NCI-H510A (cell line): ENCODE measurements at places on chromosomes 3 and 15.

DNA sequence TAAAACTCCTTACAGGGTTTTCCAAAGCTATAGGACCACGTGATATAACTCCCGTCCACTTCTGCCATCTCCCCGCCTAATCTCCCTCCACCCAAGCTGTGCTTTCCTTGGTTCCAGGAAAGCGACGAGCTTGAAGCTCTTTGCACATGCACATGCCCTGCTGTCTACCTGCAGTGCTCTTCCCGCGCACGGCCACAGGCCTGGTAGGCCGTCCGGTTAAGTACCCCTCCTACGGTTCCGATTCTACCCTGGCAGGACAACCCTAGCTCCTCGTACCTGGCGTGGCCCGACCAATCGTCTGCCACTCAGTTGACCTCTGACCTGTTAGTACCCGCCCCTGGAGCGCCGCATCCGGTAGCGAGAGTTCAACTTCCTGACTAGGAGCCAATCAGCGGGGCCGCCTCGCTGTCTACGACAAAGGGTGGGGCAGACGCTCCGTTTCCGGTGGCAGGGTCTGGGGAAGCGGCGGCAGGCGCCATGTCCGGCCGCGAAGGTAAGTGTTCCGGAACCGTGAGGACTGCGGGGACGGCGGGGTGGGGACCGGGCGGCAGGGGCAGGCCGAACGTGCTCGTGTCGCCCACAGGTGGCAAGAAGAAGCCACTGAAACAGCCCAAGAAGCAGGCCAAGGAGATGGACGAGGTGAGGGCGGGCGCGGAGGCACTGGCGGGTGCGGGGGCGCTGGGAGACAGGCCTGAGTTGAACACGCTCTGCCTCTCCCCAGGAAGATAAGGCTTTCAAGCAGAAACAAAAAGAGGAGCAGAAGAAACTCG lies at the start of the genes CCDC51 and TMA7:
CCDC51 (minus strand) TSS at position 300 of the 770 bp plus-strand sequence. CDS start 4,991 bp downstream, outside the sequence.
TMA7 (plus strand) TSS at position 438 of the 770 bp plus-strand sequence; CDS start at position 478, 40 bp downstream.
- peak; percentile 94 for DNase-seq

DNA sequence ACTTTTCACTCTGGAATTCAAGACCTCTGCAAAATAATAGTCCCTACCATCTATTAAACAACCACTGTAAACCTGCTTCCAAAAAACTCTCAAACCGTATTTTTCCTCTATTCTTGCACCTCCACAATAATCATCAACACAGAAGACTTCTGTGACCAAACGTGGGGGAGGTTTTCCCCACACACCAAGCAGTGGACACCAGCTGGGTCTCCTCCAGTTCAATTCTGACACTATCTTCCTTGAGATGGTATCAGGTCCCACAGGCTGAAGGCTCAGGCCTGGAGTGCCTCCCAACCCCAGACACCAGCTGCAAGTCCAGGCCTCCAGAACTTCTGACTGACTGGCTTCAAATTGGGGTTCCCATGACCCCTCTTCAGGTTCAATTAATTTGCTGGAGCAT lies 89.6 kb upstream of the RAP2B start:
- DNase-seq: no peak

- no peak for DNase-seq
Observed at GRCh38 chr15:79432345-79433275, 474 bp downstream of the MINAR1 start.

- no peak for DNase-seq
Observed at GRCh38 chr3:129051871-129052340, 8.7 kb upstream of the GP9 start.

DNA sequence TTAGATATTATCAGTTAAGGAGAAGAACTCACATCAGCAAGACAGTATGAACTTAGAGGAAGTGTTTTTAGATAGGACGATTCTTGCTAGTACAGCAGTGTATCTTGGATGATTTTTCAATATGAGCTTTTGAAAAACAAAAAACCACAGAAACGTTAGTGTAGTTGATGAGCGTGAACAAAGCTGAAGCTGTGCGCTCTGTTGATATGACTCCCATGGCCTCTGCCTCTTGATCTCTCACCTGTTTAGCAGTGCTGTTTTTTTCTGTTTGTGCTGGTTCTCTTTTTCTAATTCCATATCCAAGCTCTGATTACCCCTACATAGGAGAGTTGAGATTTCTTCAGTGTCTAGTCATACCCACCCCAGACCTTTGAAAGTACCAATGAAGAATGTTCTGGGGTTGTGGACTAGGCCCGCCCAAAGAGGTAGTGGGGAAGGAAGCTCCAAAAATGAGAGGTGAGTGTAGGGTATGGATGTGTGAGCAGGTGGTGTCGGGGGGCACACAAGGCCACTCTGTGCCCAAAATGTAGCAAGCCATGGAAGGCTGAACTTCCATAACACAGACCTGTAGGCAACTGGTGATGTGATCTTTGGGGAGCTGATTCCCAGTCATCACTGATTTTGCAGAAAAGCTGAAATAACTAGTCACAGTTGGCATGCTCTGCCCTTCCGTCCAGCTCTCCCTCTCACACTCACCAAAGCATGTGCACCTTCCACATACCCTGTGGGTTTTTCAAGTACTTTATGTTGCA lies 20.0 kb upstream of the CMTM7 start:
- DNase-seq: no peak

- no peak for DNase-seq
Observed at GRCh38 chr3:107555359-107555758, 32.6 kb downstream of the BBX start.

DNA sequence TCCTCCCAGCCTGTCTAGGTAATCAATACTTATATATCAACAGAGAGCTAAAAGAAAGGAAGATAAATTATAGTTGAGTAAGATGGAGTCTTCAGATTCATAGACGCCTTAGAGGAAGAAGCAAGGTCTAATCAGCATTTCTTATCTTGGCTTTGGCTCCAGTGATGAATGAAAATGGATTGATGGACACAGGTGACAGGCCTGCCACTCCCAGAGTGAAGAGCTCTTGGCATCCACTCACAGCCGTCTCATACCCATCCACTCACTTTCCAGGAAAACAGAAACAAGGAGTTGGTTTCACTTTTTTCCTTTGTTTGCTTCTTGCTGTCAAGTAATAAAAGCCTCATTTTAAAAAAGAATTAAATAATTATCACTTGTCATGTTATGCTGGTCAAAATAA lies 168.2 kb downstream of the MFSD1 start:
- no peak for DNase-seq

GRCh38 chr15:74893627-74894026 lies 3.8 kb downstream of the MPI start:
- DNase-seq: no peak

DNA sequence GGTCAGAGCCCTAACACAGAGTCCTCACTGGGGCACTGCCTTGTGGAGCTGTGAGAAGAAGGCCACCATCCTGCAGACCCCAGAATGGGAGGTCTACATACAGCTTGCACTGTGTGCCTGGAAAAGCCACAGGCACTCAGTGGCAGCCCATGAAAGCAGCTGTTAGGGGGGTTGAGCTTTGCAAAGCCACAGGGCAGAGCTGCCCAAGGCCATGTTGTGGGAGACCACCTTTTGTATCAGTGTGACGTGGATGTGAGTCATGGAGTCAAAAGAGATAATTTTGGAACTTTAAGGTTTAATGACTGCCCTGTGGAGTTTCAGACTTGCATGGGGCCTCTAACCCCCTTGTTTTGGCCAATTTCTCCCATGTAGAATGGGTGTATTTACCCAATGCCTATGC lies 52.9 kb upstream of the TPRG1 start:
- DNase-seq: no peak

GRCh38 chr15:40241269-40242212 lies 2.7 kb downstream of the PAK6 start:
- no peak for DNase-seq

- no peak for DNase-seq
Observed at GRCh38 chr3:29537889-29538609, 257.2 kb downstream of the RBMS3 start.

DNA sequence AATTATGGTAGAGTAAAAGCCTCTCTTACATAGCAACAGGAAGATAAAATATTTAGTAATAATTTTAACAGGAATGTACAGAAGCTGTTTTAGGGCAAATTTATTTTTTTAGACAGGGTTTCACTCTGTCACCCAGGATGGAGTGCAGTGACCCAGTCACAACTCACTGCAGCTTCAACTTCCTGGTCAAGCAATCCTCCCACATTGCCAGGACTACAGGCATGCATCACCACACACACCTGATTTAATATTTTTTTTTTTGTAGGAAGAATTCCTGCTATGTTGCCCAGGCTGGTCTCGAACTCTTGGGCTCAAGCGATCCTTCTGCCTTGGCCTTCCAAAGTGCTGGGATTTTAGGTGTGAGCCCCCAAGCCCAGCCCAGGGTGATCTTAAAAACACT lies 61.1 kb downstream of the PCCB start:
- DNase-seq: no peak

DNA sequence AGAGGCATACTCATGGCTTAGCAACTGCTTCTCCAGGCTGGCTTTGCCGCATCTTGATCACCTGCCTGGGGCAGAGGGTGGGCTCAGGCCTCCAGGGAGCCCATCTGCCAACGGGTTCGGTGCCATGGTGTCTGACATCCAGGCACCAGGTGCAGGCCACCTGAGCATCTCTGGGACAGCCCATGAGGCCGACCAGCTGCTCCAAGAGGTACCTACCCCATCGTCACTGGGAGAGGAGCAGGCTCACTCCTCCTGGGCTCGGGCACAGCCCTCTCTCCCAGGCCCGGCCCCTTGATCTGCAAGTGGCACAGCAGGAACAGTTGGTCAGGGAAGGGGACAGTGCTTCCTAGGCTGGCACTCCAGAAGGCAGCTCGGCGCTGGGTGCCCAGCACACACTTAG lies 21.9 kb downstream of the TPRA1 start:
- no peak for DNase-seq

- DNase-seq: no peak
Observed at GRCh38 chr3:15667484-15667883, 65.9 kb downstream of the BTD start.

GRCh38 chr15:61157933-61158332 lies 71.2 kb downstream of the RORA start:
- no peak for DNase-seq

GRCh38 chr3:40847551-40847992 lies 322.8 kb downstream of the ZNF621 start:
- DNase-seq: no peak

GRCh38 chr15:60713119-60714084 lies 234.5 kb upstream of the ICE2 start:
- DNase-seq: no peak

- DNase-seq: peak; percentile 38
Observed at GRCh38 chr15:75843678-75844581, 683 bp downstream of the UBE2Q2 start.

DNA sequence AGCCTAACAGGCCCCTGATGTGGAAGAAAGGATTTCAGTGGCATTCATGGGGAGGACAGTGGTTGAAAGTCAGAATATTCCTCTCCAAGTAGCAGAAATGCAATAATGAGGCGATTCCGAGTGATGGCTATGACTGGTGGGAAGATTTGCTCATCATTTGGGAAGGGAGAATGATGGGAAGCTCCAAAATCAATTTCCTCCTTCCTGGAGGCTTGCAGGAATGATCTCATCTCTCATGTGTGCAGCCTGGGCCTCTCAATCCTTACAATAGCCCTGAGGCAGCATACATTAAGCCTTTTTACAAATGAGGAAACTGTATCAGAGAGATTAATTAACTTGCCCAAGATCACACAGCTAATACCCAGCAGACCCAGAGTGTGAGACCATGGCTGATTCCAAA lies 58.7 kb downstream of the BOC start:
- DNase-seq: no peak

DNA sequence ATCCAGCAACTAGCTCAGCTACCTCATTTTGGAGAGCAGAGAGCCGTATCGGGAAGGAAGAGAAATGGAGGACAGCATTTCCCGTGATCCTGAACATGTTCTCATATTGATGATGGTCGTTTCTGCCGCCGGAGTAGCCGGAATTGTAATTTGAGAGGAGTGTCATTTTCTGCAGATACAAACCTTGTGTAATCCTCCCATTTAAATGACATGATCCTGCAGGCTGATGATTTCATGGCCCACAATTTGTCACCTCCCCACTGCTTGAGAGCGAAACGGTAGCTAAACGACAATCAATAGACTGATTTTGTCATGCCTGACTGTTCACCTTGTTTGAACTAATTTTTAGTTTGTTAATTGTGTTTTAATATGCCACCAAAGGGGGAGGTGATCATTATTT lies 126.5 kb upstream of the CNTN6 start:
- DNase-seq: no peak

DNA sequence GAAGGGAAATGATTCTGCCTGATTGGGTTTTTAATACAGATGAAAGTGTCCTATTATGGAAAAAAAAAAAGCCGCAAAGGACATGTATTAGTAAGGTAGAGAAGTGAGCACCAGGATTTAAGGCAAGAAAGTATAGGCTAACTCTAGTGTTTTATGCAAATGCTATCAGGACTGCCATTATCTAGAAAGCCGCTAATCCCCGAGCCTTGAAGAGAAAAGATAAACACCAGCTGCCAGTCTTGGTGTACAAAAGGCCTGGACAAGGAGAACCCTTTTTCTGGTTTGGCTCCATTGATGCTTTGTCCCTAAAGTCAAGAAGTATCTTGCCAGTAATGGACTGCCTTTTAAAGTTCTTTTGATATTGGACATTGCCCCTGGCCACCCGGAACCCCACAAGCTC lies 8.6 kb upstream of the TRIM59 start:
- DNase-seq: no peak

DNA sequence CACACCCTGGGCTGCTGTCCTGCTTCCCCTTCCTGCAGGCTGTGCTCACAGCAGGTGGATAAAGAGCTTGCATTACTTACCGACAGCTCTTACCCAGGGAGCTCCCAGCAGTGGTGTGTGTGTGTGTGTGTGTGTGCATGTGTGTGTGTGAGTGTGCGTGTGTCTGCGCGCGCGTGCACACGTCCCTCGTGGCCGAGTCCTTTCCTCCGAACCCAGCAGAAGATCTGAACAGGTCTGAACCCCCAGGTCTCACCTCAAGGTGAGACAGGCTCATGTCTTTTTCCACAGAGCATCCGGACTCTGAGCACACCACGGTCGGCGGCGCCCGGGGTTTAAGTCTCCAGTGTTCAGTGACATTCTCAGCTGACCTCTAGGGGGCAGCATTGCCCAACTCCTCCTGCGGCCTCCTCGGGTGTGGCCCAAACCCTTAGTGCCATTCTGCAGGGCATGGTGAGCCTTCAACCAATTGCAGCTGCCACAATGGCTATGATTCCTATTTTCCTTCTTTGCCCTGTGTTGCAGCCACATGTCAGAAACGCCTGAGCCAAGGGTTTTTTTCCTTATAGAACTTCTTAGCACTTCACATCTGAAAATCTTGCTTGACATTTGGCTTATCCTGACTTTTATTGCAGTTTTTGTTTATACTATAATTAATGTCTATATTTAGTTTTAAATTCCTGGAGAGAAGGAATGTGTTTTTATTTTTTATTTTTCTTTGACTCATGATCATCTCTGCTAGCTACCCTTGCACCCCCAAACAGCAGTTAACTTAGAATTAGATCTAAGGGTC lies 64.1 kb upstream of the KLHL25 start:
- no peak for DNase-seq

- no peak for DNase-seq
Observed at GRCh38 chr3:45362161-45362560, 26.2 kb upstream of the LARS2 start.

DNA sequence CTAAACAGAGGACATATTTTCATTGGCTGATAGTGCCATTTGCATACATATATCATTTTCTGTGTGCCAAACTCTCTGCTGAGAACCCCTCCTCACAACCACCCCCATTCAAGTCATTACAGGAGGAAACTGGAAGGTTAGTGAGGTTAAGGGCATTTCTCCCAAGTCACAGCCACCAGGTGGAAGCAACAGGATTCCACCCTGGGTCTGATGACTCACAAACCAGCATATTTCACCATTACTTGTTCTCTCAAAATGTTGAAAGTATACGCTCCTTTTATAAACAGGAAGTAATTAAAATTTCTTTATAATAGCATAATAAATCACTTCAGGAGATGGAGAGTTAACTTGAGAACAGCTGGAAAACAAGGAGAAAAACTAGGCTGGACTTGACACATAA lies 398.6 kb upstream of the WNT5A start:
- no peak for DNase-seq

GRCh38 chr3:18830087-18830486 lies 318.2 kb upstream of the KCNH8 start:
- DNase-seq: no peak
